ENCODE measurements at places on chromosomes 7 and 10. TPM values are rescaled to one million over a fixed set of nuclear protein-coding genes. Genes with fewer than 3 reads are reported as not detected.

DNA sequence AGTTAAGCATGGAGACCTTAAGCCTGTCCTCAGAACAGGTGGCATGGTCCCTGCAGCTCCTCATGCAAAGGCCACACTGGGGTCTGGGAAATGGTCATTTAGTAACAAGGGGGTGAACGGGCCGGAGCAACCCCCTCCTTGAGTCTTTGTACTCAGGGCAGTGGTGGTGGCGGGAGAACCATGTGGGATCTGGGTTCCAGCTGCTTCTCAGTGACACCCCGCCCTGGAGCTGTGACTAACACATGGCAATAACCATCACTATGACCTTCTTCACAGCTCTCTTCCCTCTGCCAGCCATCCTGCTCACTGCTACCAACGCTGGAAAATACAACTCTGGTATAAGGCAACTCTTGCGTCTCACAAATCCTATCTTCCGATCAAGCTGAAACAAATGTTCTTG, 203.4 kb upstream of the FRMD4A start:
- DNase-seq: peak; percentile 48

- H3K36me3 ChIP-seq: no peaks in the 10 kb centered on the region
- no peak overlapping the region for H3K27ac ChIP-seq
- H3K27me3 ChIP-seq: peaks cover 6% of the 10 kb centered on the region
- no peak overlapping the region for H3K4me3 ChIP-seq
Measured at GRCh38 chr10:4749271-4749574, 76.8 kb upstream of the AKR1E2 start.

GRCh38 chr10:119315128-119316001, 108.0 kb downstream of the GRK5 start:
- DNase-seq: peak; percentile 45
- no peaks in the 10 kb centered on the region for H3K36me3 ChIP-seq
- no peak overlapping the region for H3K4me3 ChIP-seq
- peak overlapping the region; percentile 42 for H3K27ac ChIP-seq
- H3K27me3 ChIP-seq: no peaks in the 10 kb centered on the region

DNA sequence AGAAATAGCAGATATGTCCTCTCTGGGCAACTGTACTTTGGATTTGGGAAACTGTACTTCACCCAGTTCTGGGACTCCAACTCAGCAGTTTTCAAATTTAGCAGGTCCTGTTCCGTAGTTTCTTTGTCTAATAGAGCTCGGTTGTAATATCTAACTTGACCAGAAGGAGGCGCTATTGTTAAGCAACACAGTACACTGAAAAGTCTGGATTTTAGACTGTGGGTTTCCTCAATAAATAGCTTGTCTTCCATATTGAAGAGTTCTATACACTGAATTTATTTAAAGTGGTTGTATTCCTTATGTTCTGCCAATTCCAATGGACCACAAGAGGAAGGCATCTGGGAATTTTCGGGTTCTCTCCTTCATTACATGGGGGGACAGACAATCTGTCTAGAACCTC, 39.8 kb downstream of the ELFN1 start:
- H3K4me1 ChIP-seq: no peaks in the 10 kb centered on the region
- no peak for DNase-seq
- H3K27me3 ChIP-seq: peaks cover 18% of the 10 kb centered on the region
- no peak overlapping the region for H3K4me3 ChIP-seq

GRCh38 chr7:104272767-104273384, 55.5 kb upstream of the LHFPL3 start:
- no peaks in the 10 kb centered on the region for H3K36me3 ChIP-seq
- H3K4me3 ChIP-seq: no peak overlapping the region
- H3K27me3 ChIP-seq: no peaks in the 10 kb centered on the region

DNA sequence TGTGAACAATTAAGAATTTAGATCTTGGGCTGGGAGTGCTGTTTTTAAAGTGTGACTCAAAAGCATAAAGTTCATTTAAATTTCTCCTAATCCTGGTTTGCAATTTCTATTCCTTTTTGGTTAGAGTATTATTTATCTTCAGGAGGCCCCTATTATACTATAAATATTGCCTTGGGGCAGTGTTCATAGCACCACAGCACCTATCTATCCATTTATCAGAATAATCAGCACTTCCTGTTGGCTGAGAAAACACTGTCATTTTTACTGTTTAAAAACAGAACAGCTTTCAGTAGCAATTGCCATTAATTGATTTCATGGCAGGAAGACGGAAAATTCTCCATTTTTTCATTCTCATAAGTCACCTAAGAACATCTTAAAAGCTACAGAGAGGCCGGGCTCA, 111.4 kb downstream of the KIAA1217 start:
- H3K4me3 ChIP-seq: no peak overlapping the region
- no peaks in the 10 kb centered on the region for H3K27me3 ChIP-seq
- no peak overlapping the region for H3K27ac ChIP-seq
- H3K36me3 ChIP-seq: no peaks in the 10 kb centered on the region

GRCh38 chr10:21495002-21495751, 30.3 kb downstream of the SKIDA1 start:
- peak overlapping the region; percentile 60 for H3K27ac ChIP-seq
- peaks cover 77% of the 10 kb centered on the region for H3K27me3 ChIP-seq
- no peaks in the 10 kb centered on the region for H3K4me1 ChIP-seq

- no peaks in the 10 kb centered on the region for H3K27me3 ChIP-seq
- no peaks in the 10 kb centered on the region for H3K4me1 ChIP-seq
- H3K27ac ChIP-seq: no peak overlapping the region
- H3K36me3 ChIP-seq: no peaks in the 10 kb centered on the region
Measured at GRCh38 chr10:49269523-49269922, 29.4 kb upstream of the C10orf71 start.

- no peaks in the 10 kb centered on the region for H3K36me3 ChIP-seq
- H3K4me1 ChIP-seq: no peaks in the 10 kb centered on the region
- no peak for DNase-seq
- H3K27ac ChIP-seq: no peak overlapping the region
Measured at GRCh38 chr7:75048435-75049379, 24.9 kb downstream of the RCC1L start.

- H3K27me3 ChIP-seq: no peaks in the 10 kb centered on the region
- H3K36me3 ChIP-seq: peaks cover 11% of the 10 kb centered on the region
- no peaks in the 10 kb centered on the region for H3K4me1 ChIP-seq
- H3K4me3 ChIP-seq: no peak overlapping the region
- no peak overlapping the region for H3K27ac ChIP-seq
Measured at GRCh38 chr10:69392481-69393000, 24.2 kb downstream of the TACR2 start.

- no peak overlapping the region for H3K4me3 ChIP-seq
- no peaks in the 10 kb centered on the region for H3K27me3 ChIP-seq
- no peaks in the 10 kb centered on the region for H3K36me3 ChIP-seq
- H3K27ac ChIP-seq: no peak overlapping the region
- no peak for DNase-seq
Measured at GRCh38 chr10:69102440-69102839, 14.5 kb downstream of the SRGN start.

DNA sequence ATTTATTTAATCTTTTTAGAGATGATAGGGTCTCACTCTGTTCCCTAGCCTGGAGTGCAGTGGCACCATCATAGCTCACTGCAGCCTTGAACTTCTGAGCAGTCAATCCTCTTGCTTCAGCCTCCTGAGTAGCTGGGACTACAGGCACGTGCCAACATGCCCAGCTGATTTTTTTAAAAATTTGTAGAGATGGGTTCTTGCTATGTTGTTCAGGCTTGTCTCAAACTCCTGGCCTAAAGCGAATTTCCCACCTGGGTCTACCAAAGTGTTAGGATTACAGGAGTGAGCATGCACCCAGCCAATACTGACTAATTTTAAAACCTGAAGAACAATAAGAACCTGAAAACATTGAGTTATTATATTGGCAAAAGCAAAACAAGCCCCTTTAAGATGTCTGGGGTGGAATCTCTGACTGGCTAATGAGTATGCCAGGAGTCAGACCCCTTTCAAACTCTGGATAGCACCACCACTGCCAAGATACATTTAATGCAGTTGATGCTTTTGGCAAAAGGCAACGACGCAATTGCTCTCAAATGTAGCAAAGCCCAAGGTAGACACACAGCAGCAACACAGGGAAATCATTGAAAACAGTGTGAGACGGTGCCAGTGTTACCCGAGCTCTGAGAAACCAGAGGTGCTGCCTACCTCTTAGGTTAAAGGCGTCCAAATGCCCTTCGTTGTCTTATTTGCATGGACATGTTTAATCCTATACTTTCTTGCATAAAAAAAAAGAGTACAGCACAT, 40.7 kb upstream of the TOMM7 start:
- DNase-seq: no peak
- H3K4me3 ChIP-seq: no peak overlapping the region
- H3K36me3 ChIP-seq: no peaks in the 10 kb centered on the region
- no peaks in the 10 kb centered on the region for H3K27me3 ChIP-seq
- no peak overlapping the region for H3K27ac ChIP-seq
- H3K4me1 ChIP-seq: no peaks in the 10 kb centered on the region

DNA sequence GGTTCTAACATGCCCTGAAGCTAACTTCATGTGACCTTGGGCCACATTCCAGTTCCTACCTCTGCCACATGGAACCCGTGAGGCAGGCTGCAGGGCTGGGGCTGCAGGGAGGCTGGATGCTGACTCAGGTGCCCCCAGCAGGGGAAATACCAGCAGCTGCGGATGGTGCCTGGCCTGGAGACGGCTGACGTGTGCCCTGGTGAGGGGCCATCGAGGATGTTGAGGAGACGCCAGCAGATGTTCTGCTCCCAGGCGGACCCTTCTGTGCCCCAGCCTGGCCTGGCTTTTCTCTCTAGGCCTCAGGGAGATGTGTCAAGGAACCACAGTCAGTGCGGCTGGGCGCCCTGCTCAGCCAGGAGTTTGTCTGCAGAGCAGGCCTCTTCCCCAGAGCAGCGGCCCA, 8.8 kb downstream of the BAG3 start:
- H3K36me3 ChIP-seq: no peaks in the 10 kb centered on the region
- DNase-seq: no peak
- H3K27ac ChIP-seq: peak overlapping the region; percentile 98
- H3K4me3 ChIP-seq: no peak overlapping the region

GRCh38 chr10:93417266-93417665, 64.9 kb downstream of the MYOF start:
- no peak overlapping the region for H3K4me3 ChIP-seq
- no peaks in the 10 kb centered on the region for H3K36me3 ChIP-seq
- DNase-seq: no peak

- no peaks in the 10 kb centered on the region for H3K27me3 ChIP-seq
- no peak for DNase-seq
- H3K27ac ChIP-seq: no peak overlapping the region
Measured at GRCh38 chr7:113128031-113128430, 9.7 kb upstream of the SMIM30 start.

DNA sequence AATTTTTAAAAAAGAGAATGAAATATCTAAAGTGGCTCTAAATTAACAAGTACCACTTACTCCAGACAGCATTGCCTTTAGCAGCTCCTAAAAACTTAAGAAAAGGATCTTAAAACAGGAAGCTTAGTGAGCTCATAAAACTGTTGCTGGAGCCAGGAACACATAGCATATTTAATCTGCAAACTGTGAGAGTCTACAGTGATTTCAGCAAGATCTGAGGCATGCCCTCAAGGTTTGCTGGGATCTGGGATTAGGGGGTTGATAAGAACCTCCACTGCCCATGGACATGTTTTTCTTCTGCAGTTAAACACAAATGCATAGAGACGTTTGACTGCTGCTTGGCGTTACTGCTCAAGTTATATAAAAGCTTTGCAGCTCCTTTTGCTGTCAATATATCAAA, 3.8 kb downstream of the GLI3 start:
- peaks cover 30% of the 10 kb centered on the region for H3K4me1 ChIP-seq
- no peaks in the 10 kb centered on the region for H3K36me3 ChIP-seq
- peaks cover 59% of the 10 kb centered on the region for H3K27me3 ChIP-seq
- H3K4me3 ChIP-seq: no peak overlapping the region
- peak overlapping the region; percentile 28 for H3K27ac ChIP-seq
- no peak for DNase-seq

DNA sequence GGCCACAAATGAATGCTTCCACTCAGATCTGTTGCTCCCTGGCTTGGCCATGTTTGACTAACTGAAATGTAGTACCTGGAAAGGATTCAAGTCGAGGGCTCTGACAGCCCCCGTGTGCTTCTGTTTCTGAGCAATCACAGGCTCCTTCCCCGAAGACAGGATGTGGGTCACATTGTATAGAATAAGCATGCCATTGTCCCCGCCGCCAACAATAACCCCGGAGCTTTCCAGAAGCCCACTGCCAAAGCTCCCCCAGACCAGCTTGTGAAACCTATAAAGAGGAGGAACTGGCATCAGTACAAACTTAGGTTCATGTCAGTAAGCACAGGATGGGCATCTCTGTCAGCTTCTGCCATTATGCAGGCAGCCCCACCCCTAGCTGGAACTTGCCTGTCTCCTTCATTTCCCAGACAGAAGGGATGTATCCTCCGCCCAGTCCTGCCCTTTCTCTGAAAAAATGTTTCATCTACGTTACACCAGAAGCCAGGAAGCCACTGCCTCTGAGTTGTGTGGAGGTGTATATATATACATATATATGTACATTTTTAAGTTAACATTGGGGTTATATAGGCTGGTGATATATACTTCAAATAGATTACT, 10.3 kb downstream of the SEC31B start:
- H3K27me3 ChIP-seq: no peaks in the 10 kb centered on the region
- no peaks in the 10 kb centered on the region for H3K36me3 ChIP-seq
- H3K4me3 ChIP-seq: no peak overlapping the region
- H3K27ac ChIP-seq: no peak overlapping the region

DNA sequence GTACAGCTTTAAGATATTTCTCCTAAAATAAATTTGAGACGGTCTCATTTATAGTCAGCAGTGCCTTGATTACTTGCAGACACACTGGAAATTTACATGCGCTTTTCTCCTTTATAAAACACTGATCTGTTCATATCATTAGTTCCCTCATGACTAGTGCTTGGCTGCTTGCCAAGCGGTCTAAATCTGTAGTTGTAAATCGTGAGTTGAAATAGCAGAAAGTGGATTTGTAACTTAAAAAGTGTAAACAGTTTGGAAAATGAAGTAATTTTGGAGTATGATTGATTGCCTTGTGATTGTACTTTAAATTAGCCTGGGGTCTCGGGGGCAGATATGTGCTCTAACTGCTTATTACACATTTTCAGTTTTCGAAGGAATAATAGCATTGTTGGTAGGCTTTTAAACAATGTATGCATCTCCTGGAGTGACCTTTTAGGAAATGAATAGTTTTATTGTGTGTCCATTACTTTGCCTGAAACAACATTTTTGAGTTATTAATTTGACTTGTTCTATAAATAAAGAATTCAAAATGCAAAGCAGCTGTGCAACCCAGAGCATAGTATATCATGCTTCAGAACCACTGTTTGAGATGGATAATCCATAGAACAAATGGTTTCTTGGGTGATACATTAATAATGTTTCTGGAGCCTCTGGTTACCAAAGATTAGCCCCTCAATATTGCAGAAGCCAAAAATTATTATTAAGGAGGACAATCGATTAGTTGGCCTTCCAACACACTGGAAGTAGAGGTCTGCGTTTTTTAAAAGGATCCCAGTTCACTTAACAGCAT, 73.3 kb downstream of the ARID5B start:
- no peak overlapping the region for H3K4me3 ChIP-seq
- H3K27ac ChIP-seq: peak overlapping the region; percentile 68
- no peaks in the 10 kb centered on the region for H3K36me3 ChIP-seq
- H3K27me3 ChIP-seq: no peaks in the 10 kb centered on the region
- peak; percentile 51 for DNase-seq

Gene ZEB1
- 61.1 TPM for total RNA-seq

Gene C10orf53
- total RNA-seq: not detected

Gene KCND2
- total RNA-seq: 1.00 TPM

Gene CDC14C
- total RNA-seq: not detected

Gene PNLIP
- not detected for total RNA-seq

Gene RGR
- total RNA-seq: not detected

Gene OGDHL
- total RNA-seq: 2.6 TPM

Gene CYP3A4
- 22.1 TPM for total RNA-seq

Gene ADGRA1
- total RNA-seq: not detected

Gene STEAP4
- total RNA-seq: 1.1 TPM

Gene H2BK1
- not detected for total RNA-seq

Gene ACHE
- total RNA-seq: 3.8 TPM

Gene CYP17A1
- total RNA-seq: not detected

Gene TFPI2
- total RNA-seq: not detected

Gene FOXI2
- total RNA-seq: not detected

Gene GPR26
- total RNA-seq: not detected
